ENCODE measurements at places on chromosomes 6 and 20. TPM values are rescaled to one million over a fixed set of nuclear protein-coding genes. Genes with fewer than 3 reads are reported as not detected.

DNA sequence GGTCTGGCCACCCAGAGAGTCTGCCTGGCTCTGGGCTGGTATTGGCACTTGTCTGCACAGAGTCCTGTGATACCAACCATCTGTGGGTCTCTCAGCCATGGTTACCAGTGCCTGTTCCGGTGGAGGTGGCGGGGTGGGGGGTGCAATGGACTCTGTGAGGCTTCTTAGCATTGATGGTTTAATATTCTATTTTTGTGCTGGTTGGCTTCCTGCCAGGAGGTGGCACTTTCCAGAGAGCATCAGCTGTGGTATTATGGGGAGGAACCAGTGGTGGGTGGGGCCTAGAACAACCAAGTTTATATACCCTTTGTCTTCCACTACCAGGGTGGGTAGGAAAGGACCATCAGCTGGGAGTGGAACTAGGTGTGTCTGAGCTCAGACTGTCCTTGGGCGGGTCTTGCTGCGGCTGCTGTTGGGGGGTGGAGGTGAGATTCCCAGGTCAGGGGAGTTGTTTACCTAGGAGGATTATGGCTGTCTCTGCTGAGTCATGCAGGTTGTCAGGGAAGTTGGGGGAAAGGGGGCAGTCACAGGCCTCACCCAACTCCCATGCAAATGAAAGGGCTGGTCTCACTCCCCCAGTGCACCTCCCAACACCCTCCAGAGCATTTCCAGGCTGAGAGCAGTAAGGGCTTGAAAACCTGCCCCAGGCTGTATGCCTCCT, 117.5 kb downstream of the FLRT3 start:
- peak; percentile 48 for DNase-seq

- DNase-seq = no peak
Measured at GRCh38 chr6:87820343-87820984, 118.4 kb upstream of the AKIRIN2 start.

GRCh38 chr6:158357570-158358216, 45.4 kb downstream of the TULP4 start:
- no peak for DNase-seq

- DNase-seq = peak; percentile 64
Measured at GRCh38 chr6:26501482-26501986, 1.4 kb downstream of the BTN1A1 start.

- peak; percentile 72 for DNase-seq
Measured at GRCh38 chr6:32937230-32937633, 3.6 kb downstream of the HLA-DMB start.

DNA sequence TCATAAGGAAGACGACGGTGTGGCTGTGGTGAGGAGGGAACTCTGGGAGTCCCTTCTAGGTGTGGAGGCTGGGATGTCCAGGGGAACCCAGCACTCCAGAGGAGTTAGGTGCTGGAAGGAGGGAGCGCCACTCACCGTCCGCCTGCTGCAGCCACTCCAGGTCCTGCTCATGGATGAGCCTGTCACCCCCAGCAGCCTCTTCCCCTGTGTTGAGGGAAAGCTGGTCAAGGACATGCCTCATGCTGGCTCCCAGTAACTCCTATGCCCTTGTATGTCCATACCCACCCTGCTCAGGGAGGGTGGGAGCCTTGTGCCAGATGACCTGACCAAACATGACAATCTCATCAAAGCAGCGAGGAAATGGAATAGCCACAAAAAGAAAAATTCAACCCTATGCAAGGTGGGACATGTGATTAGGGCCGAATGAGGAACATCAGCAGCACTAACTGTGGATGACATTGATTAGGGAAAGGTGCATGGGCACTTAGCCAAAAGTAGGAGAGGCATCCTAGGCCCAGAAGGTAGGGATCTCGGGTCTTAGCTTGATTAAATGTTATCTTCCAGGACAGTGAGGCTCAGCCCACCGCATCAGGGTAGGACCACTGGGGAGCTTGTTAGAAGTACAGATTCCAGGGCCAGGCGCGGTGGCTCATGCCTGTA, 3.0 kb downstream of the DNPH1 start:
- peak; percentile 48 for DNase-seq

- no peak for DNase-seq
Measured at GRCh38 chr6:117425431-117426153, at the start of gene ROS1. ROS1 (minus strand) TSS chr6:117425942; CDS start chr6:117425656, 286 bp downstream.

GRCh38 chr6:90905351-90905750, 318.5 kb upstream of the MAP3K7 start:
- DNase-seq = no peak

- DNase-seq = no peak
Measured at GRCh38 chr6:81838724-81839426, 86.4 kb upstream of the TENT5A start.

GRCh38 chr6:39430871-39431523, 108.5 kb upstream of the KCNK16 start:
- DNase-seq = peak; percentile 72

GRCh38 chr6:25340431-25341202, 61.4 kb downstream of the CARMIL1 start:
- DNase-seq = no peak

- DNase-seq = no peak
Measured at GRCh38 chr6:6964675-6965074, 143.1 kb upstream of the RREB1 start.

DNA sequence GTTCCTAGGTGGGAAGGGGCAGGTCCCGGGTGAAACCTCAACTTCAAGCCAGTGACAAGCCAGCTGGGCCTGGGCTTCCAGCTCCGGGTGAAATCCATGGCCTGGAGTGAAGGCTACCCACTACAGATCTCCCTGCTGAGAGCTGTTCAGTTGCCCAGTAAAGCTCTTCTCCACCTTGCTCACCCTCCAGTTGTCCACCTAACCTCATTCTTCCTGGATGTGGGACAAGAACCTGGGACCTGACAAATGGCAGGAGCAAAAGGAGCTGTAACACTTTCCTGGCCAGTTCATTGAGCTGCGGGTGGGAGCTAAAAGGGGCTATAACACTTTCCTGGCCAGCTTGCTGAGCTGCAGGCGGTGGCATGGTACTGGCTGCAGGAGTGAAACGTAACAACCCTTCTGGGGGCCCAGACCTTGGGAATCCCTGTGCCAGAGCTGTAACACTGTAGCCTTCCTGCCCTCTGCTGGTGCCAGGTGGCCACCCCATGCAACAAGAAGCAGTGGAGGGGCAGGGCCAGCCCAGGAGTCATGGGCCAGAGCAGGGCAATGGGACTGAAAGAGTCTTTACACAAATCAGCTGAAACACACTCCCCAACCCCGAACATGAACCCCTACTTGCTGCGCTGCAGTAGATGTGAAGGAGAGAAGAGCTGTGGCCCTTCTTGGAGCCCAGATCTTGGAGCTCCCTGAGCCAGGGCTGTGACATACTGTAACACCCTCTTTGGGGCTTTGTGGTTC, 3.6 kb upstream of the HINT3 start:
- no peak for DNase-seq

GRCh38 chr20:34977365-34978091, 21.9 kb downstream of the MYH7B start:
- DNase-seq = no peak

GRCh38 chr6:89597988-89598387, 40.6 kb downstream of the LYRM2 start:
- DNase-seq = no peak

GRCh38 chr6:107621229-107621937, 131.5 kb downstream of the SOBP start:
- no peak for DNase-seq

GRCh38 chr20:52798124-52798523, 174.0 kb upstream of the TSHZ2 start:
- DNase-seq = no peak

- no peak for DNase-seq
Measured at GRCh38 chr6:30513451-30513850, 24.1 kb downstream of the HLA-E start.

DNA sequence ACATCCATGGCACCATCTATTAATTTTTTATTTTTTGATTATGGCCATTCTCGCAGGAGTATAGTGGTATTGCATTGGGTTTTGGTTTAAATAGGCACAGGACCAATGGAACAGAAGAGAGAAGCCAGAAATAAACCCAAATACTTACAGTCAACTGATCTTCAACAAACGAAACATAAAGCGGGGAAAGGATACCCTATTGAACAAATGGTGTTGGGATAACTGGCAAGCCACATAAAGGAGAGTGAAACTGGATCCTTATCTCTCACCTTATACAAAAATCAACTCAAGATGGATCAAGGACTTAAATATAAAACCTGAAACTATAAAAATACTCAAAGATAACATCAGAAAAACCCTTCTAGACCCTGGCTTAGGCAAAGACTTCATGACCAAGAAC, 25.3 kb upstream of the RUNX2 start:
- no peak for DNase-seq

DNA sequence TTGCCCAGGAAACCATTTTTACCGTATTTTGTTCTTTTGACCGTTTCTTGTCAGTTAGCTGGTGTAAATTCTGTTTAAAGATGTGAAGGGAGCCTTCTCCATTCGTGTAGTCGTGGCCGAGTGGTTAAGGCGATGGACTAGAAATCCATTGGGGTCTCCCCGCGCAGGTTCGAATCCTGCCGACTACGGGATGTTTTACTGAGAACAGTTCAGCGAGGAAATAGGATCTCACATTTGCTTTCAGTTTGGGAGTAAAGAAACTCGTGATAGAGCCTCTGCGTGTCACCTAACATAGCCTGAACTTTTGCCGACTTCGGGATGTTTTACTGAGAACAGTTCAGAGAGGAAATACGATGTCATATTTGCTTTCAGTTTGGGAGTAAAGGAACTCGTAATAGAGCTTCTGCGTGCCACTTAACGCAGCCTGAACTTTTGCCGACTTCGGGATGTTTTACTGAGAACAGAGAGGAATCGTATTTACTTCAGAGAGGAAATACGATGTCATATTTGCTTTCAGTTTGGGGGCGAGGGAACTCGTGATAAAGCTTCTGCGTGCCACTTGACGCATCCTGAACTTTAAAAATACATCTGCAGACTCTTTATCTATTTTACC, 5.9 kb upstream of the ZNF184 start:
- DNase-seq = peak; percentile 98

GRCh38 chr6:21648475-21649050, 55.0 kb downstream of the SOX4 start:
- DNase-seq = no peak

DNA sequence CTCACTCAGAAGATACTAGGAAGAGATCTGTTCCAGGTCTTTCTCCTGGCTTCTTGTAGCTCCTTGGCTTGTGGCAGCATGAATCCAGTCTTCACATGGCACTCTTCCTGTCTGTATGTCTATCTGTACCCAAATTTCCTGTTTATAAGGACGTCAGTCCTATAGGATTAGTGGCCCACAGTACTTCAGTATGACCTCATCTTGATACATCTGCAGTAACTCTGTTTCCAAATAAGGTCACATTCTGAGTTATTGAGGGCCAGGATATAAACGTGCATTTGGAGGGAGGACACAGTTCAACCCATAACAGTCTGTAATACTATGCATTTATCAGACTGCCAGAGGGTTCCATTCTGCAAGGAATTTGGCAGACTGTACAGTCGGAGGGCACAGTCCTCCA, 57.6 kb upstream of the DYNLRB1 start:
- no peak for DNase-seq

- DNase-seq = no peak
Measured at GRCh38 chr20:62761759-62762131, 34.5 kb upstream of the MRGBP start.

DNA sequence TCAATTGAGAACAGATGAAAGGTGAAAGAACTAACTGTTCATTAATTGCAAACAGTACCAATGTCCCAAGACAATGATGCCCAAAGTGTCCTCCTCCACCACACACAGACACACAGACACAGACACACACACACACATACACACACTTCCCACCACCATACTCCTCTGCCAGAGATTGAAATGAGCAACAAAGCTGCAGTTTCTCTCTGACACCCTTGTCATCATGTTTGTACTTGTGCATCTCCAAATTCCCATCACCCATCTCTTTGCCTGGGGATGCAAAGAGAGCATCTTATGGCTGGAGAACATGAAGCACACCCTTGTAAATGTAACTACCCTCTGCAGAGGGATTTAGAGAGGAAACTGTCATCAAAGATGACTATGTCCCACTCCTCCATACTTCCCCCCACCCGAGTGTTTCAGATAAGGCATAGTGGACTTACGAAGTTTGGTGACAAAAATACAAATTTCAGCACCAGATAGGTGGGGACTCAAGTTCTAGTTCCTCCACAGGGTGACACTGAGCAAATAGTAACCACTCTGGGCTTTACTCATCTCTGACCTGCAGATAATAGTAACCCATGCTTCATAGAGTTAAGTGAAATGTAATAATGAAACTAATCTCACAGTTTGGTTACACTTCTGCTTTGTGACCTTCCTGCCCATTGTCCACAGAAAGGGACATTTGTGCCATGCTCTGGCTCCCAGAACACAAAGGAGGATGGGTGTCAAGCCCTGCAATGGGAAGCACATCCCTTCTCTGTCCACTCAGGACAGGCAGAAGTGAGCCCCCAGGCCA, 8.7 kb downstream of the MAFB start:
- no peak for DNase-seq

DNA sequence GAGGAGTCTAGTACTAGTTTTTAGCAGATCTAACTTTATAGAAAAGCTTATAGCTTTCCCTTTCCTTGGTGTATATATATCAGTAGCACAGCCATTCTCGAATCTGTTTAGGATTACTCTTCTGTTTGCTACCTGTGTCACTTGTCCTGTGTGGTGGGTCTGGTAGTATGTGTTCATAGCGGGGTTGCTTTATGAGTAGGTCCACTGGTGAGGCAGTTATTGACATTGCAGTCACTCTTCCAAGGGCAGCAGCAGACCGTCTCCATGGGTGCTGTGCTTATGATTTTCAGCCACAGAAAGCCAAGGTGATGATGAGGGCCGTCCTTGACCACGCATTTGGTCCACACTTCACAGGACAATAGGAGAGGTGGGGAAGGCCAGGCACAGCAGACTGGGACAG, 171.5 kb downstream of the CDKAL1 start:
- DNase-seq = no peak

- no peak for DNase-seq
Measured at GRCh38 chr20:13312300-13312699, 91.2 kb downstream of the ISM1 start.

EMILIN3 gene
- not detected for polyA plus RNA-seq

GPX5 gene
- polyA plus RNA-seq = not detected

OOEP gene
- polyA plus RNA-seq = not detected

CNPY3 gene
- polyA plus RNA-seq = 37.5 TPM

NRSN1 gene
- polyA plus RNA-seq = not detected

POU5F1 gene
- polyA plus RNA-seq = not detected

VSX1 gene
- polyA plus RNA-seq = not detected
